ENCODE measurements at places on chromosomes 5 and 9.

- no peak for DNase-seq
Measured at GRCh38 chr5:123454259-123454911, 31.2 kb upstream of the CEP120 start.

DNA sequence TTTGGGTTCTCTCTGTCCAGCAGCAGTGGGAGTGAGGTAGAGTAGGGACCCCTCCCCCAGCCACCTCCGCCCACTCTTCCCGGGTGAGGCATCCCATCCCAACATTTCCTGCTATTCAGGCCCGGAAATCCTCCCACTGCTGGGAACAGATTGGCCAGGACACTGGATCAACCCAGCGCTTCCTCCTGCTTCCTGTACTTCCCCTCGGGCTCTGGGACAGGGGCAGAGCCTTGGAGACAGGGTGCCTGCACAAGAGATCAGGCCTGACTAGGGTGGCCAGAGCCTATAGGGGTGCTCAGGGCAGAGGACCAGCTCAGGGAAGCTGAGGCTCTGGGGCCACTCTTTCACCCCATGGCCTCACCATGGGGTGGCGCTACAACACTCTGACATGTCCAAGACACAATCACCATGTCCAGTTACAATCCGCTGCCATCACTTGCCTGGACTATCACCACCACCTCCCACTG, 14.5 kb downstream of the SH2D3C start:
- DNase-seq = no peak

DNA sequence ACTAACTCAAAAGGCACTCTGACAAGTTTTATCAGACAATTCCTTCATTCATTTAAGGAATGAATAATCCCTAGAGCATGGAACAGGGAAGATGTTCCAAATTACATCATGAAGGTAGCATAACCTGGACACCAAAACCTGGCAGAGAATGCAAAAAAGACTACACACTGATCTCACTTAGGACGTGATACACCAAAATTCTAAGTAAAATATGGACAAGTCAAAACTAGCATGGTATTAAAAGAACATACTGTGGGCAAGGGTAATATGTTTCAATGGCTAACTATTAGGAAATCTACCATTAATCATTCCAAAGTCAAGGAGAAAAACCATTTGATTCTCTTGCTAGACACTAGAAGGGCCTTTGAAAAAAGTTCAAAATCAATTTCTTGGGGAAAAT, 176.5 kb downstream of the HSPA4 start:
- no peak for DNase-seq

DNA sequence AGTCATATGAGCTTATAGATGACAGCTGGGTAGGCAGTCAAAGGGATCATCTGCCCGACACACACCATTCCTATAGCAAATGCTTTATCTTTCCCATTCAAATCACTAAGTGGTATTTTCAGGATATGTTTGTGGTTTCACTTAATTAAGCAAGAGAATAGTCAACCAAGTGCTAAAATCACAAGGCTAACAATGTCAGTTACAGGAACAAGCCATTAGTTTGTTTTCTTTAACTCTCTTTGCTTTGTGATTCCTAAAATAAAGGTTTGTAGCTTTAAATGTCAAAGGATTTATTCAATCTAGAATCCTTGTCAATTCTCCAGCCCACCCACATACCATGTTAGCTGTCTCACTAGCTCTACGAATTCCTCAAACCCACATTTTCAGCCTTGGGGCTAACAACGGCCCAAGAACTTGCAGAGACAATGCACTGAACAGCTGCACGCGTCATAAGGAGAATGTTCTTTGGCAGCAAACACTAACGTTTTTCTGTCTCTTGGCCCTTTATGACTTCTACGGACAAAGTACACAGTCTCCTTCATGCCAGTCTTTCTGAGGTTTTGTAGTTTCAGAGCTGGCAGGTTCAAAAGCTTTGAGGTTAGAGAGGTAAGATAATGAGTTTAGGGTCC, 56.6 kb downstream of the ELAVL2 start:
- no peak for DNase-seq

- no peak for DNase-seq
Measured at GRCh38 chr5:125970631-125971307, 452.4 kb upstream of the GRAMD2B start.

GRCh38 chr5:116626945-116627679, 52.5 kb upstream of the SEMA6A start:
- DNase-seq = no peak

GRCh38 chr9:109115931-109116526, 3.7 kb downstream of the TMEM245 start:
- no peak for DNase-seq
